ENCODE measurements at places on chromosomes 4 and X.
A peak's percentile ranks its signal among the peaks of the same experiment; 100 is the strongest.

DNA sequence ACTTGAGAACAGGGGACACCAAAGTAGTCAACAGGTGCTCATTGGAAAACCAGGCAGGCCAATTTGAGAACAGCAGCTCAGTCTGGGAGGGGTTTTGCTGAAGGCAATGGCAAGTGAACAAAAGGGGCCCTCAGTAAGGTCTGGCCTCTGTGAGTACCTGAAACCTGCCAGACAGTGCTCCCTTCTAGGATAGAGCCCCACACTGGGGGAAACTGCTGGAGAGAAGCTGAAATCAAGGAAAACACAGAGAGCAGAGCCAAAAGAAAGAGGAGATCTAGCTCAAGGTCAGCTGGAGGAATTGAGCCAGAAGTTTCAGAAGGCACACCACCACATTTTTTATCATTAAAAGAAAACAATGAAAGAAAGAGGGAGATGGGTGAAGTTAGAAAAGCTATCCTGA, 28.2 kb downstream of the PNMA6E start:
- DNase-seq = no peak

DNA sequence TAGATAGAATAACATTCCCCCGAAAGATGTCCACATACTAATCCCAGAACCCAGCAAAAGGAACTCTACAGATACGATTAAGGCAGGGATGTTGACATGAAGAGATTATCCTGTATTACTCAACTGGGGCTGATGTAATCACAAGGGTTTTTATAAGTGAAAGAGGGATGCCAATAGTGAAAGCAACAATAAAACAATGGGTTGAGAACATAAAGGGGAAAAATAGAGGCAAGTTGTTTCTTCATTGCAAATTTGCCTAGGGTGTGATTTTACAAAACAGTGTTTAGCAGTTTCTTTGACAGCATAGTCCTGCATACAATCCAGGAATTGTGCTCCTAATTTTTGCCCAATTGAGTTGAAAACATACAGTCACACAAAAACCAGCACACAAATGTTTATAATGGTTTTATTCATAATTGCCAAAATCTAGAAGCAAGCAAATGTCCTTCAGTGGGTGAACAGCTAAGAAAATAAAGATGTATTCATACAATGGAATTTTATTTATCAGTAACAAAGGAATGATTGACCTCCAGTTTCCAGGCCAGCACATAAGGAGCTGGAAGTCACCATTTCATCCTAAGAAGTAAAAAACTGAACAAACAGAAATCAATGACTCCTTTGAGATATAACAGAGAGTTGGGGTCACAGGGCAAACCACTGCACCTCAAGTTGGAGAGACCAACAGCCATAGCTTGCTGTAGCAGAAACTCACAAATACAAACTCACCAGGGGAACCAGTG, 107.2 kb downstream of the CENPC start:
- DNase-seq = no peak

DNA sequence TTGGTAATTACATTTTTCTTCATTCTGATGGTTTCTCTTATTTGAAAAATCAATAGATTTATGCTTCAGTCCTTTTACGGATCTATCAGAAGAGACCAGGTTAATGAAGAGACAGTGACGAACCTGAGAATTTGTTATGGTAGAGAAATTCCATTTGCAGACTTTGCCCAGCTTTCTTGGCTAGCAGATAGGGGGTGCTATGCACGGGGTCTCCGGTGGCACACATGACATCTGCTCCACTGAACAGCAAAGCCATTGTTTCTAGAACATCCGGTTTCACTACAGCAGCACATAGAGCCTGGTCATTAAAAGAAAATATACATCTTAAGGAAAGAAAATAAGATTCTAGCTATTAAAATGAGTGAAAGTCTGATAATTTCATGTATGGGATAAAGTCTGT, 85.1 kb downstream of the ARAP2 start:
- DNase-seq = no peak

GRCh38 chr4:52868133-52868532, 6.0 kb downstream of the RASL11B start:
- DNase-seq = peak; percentile 51

- no peak for DNase-seq
Measured at GRCh38 chrX:52424656-52425055, 55.8 kb downstream of the XAGE2 start.

DNA sequence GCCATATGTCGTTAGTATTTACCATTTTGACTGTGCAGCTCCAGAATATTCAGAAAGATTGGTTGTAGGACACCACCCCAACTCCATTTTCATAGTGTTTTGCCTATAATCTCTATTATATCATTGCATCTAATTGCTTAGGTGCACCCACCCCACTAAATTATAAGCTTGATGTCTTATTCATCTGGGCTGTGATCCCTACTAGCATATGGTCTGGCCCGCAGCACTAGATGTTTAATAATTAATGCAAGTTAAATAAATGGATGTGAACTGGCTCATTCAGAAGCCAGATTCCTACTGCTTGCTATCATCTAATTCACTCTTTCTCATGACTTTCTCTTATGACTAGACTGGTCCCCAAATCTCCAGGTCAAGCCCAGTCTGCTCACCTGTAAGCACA, 143.5 kb downstream of the RELL1 start:
- no peak for DNase-seq

- no peak for DNase-seq
Measured at GRCh38 chrX:64850371-64851082, 125.7 kb downstream of the ZC4H2 start.
